ENCODE measurements at places on chromosomes 5 and 9.

- no peak for DNase-seq
Observed at GRCh38 chr9:113538701-113539430, 75.3 kb downstream of the RGS3 start.

GRCh38 chr5:6705088-6705487 lies 8.1 kb upstream of the TENT4A start:
- no peak for DNase-seq

- no peak for DNase-seq
Observed at GRCh38 chr9:130212543-130213297, 40.5 kb downstream of the NCS1 start.

GRCh38 chr9:133647148-133647547 lies 11.0 kb downstream of the DBH start:
- DNase-seq, result no peak

DNA sequence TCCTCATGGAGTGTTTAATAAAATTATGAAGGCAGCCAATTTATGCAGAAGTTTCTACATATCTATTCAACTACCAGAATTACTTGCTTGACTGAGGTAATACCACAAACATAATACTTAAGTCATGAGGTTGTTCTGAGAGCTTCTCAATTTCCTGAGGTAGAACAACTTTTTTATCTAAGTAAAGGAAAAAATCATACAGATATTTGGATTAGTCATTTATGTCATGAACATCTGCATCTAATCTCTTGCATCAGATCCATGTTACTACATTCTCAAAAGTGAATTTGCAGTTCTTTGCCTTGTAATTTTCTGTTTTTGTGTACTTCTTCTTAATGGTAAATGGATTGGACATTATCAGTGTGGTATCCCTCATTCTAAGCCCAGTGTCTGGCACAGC lies 60.4 kb upstream of the RGMB start:
- DNase-seq, result no peak

GRCh38 chr9:127572961-127573721 lies 38.9 kb upstream of the STXBP1 start:
- DNase-seq, result no peak

- DNase-seq, result no peak
Observed at GRCh38 chr9:37036371-37036775, 2.3 kb upstream of the PAX5 start.

DNA sequence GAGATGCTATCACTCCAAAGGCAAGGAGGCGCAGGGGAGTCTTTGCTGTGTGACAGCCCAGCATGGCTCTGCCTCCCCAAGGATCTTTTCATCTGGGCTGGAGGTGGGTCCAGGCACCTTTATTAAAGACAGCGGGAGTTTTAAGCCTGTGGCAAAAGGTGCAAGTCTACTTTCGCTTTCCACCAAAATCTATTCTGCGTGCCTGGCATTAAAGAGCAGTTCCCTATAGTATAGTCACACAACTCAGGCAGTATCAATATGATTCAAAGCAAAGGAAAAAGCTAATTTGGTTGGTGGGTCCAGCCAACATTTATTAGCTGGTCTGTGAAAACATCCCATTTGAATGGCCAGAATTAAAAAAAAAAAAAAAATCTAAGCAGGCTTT lies 398.7 kb downstream of the EBF1 start:
- no peak for DNase-seq

GRCh38 chr5:104800440-104801048 lies 1238.0 kb upstream of the NUDT12 start:
- no peak for DNase-seq

DNA sequence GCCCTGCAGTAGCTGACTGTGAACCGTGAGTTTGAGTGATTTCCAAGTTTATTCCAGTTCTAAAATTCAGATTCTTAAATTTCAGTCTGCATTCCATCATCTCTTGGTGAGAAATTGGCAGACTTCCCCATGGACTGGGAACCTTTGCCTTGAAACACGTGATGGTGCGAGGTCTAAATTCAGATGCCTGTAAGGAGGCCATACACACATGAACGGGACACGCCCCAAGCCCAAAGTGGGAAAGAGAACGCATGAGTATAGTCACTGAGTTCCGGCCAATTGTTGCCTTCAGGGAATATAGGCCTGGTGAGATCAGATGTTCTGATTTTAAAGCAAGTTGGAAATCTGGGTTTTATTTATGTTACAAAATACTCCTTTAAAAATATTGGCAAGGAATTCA lies 1084.4 kb upstream of the WWC1 start:
- no peak for DNase-seq

DNA sequence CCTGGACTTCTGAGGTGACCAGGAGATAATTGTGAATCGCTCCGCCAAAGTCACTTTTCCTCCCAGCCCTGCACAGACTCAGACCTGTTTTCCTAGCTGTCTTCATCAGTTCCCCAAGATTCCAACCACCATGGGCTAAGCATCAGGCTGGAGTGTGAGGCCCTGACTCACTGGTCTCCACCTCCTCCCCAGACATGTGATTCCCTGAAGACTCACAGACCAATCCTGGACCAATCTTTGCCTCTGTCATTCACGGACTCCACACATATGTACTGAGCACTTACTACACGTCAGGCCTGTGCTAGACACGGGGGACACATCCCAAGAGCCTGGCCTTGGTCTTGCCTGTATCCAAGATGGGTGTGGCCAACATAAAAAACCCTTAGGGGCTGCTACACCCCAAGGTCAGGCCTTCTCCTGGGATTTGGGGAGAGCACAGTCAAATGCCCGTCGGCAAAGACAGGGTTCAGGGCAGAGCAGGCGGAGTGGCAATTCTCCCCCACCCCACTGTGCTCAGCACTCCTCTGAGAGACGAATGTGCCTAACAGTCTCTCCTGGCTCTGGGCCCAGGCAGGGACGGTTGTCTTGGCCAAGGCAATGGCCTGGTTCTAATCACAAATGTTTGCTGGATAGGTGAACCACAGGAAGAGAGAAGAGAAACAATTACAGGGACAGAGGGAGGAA lies 11.9 kb downstream of the EEIG1 start:
- no peak for DNase-seq
